Fibroblast of skin of scalp (primary cell): ENCODE measurements at places on chromosomes 2 and 18.

GRCh38 chr2:156476021-156476849 lies 40.1 kb downstream of the GPD2 start:
- no peak for DNase-seq

GRCh38 chr2:158953454-158953853 lies 15.0 kb upstream of the TANC1 start:
- DNase-seq, result peak; percentile 74

- no peak for DNase-seq
Observed at GRCh38 chr18:66395671-66396218, 208.1 kb downstream of the CDH19 start.

DNA sequence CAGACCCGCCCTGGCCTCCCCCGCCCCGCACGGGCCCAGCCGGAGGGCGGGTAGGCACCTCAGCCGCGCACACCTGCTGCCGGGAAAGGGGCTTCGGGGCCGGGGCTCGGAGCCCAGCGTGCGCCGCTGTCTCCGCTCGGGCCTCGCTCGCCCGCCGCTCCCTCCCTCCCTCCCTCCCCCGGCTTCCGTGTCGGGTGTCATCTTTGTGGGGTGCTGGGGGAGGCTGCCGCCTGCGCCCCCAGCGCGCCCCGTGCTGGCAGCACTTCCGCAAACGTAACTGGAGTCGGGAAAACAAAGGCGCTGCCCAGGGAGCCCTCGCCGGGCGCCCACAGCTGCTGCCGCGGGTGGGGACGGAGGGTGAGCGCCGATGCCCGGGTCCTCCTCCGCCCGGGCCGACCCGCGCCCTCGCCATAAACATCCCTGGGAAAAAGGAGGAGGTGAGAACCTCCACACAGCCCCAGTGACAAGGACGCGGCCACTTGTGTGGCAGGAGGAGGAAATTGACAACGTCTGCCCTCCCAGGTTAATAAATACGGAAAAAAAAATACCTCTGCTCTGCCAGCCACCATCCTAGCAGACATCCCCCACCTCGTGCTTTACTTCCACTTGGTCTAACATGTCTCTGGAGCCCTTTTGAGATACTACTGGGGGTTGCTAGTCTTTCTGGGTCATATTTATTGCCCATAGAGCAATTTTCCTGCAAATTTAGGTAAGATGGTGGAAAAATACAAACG lies 550 bp downstream of the MFSD6 start:
- DNase-seq, result peak; percentile 15

DNA sequence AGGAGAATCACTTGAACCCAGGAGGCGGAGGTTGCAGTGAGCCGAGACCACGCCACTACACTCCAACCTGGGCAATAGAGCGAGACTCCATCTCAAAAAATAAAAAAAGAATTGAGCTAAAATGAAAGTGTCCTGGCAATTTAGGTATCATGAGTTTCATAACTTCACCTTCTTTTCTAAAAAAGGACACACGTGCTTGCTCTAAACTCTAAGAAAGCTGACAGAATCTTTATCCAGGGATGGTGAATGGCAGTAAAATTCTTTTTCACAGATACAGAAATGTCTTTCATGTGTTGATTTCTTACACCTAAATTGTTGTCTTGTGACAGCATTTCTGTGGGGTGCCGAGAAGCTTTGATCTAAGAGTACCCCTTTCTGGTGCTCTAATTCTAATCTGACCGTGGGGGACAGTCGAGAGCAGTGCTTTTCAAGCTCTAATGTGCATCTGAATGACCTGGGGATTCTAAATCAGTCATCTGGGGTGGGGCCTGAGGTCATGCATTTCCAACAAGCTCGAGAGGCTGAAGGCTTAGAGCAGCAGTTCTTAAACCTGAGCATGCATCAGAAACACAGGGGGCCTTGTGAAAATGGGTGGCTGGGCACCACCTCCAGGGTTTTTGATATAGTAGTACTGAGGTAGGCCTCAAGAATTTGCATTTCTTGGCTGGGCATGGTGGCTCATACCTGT lies 42.1 kb upstream of the REL start:
- no peak for DNase-seq
